ENCODE measurements at places on chromosomes 2 and 18.

DNA sequence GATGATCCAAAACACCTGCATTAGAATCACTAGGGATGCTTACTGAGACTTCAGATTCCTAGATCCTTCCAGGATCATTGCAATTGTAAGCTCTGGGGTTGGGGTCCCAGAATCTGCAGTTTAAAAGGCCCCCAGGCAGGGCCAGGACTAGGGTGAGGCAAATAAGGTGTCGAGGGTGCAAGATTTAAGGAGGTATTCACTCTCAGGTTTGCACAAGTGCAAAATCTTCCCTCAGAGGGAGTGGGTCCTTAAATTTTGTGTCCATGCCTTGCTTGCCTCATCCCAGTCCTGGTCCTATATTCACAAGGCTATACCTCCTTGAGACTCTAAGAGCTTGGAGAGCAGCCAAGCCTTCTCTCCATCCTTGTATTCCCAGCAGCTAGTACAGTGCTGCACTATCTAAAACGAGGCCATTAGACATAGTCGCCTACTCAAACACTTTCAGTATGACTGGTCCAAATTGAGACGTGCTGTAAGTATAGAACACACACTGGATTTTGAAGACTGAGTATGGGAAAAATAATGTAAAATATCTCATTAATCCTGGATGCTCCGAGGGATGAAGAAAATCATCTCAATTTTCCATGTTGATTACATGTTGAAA, 31.6 kb upstream of the MREG start:
- DNase-seq: no peak

GRCh38 chr18:22168360-22168921, 948 bp upstream of the GATA6 start:
- DNase-seq: no peak

DNA sequence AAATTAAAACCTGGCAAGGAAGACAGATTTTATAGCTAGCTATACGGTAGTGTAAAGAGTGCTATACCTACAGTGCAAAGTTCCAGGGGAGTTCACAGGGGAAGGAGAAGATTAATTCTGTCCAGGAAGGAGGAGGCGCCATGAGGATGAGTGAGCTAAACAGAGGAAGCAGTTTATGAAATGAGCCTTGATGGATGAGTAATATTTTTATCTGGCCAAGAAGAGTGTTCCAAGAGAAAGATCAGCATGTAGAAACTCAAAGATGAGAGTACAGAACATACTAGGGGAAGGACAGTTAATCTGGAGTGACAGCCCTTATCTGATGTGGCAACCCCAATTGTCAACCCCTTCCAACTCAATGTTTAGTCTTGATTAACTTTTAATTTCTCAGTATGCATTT, 54.8 kb downstream of the CDH20 start:
- no peak for DNase-seq

DNA sequence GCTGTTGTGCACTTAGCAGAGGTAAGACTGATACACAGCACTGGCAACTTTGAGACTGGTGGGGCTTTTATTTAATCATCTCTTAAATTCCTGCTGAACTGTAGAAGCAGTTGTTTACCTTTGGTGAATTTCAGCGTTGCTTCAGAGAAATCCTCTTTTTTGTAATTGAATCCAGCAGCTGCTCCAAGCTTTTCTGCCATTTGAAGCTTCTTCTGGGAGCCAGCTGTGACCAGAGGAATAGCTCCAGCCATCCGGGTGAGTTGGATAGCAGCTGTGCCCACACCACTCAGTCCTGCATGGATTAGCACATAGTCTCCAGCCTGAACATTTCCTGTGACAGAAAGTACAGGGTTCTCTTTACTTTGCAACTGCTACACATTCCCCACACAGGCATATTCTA, 3.9 kb downstream of the TP53I3 start:
- no peak for DNase-seq

DNA sequence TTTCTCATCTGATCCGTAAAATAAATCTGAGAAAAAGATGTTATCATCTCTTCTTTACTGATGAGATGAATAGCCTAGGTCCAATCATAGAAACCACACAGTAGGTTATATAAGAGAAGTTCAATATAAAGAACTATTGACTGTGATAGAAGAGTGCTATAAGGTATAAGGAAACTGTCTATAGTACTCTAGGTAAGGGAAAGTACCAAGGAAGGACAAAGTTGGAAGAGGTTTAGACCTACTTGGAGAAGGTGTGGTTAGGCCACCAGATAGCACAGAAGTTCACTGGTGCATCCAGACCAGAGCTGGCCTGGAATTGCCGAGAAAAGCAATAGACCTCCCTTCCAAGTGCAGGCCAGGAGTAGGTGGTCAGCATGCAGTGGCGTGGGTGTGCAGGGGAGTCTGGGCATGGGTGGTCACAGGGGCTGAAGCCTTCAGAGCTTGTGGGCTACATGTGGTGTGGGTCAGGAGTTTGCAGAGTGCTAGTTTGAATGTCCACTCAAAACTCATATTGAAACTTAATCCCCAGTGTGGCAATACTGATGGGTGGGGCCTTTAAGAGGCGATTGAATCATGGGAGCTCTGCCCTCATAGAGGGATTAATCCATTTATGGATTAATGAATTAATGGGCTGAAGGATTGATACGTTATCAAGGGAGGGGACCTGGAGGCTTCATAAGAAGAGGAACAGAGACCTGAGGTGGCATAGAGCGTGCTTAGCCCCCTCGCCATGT, 86.3 kb downstream of the ALPK2 start:
- DNase-seq: no peak

GRCh38 chr2:74957886-74958273, 563 bp upstream of the POLE4 start:
- no peak for DNase-seq

DNA sequence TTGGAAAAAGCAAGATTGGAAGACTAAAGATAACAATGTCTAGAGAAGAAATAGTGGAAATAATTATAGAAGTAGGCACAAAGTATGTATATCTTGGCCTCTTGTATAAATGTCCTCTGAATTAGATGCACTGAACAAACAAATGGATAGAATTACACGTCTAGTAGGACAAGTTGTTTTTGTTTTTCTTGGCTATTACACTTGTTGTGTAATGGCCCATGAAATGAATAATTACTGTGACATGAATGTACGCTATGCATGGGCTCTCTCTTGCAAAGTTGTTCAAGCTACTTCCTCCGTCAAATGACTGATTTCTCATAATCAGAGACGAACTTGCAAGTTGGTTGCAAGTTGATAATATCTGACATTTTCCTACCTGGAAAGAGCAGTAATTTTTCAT, 126.2 kb downstream of the PDE1A start:
- no peak for DNase-seq

GRCh38 chr2:28430377-28430765, 37.7 kb downstream of the FOSL2 start:
- DNase-seq: no peak

GRCh38 chr2:24820175-24820513, 26.9 kb downstream of the CENPO start:
- DNase-seq: no peak

Measured in hippocampal formation (tissue), 2 donors.